ENCODE measurements at places on chromosomes 4 and X.

- no peak for DNase-seq
Measured at GRCh38 chr4:185878633-185879032, 66.6 kb upstream of the SORBS2 start.

GRCh38 chr4:80926891-80927290 is 103.6 kb upstream of the BMP3 start:
- DNase-seq = no peak

DNA sequence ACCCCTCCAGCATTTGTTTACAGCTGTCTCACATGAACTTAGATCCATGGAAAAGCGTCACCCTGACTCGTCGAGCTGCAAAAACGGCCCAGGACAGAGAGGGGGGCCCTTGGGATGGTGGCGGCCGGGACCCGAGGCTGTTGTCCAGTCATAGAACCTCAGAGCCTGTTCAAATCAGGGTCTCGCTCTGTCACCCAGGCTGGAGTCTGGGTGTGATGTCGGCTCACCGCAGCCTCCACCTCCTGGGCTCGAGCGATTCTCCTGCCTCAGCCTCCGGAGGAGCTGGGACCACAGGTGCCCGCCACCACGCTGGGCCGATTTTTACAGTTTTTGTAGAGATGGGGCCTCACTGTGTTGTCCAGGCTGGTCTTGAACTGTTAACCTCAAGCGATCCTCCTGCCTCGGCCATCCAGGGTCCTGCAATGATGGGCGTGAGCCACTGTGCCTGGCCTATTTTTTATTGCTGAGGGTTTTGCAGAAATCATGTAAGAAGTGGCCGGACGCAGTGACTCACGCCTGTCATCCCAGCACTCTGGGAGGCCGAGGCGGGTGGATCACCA is 42.6 kb upstream of the PPP2R3B start:
- DNase-seq = no peak

GRCh38 chr4:67465763-67466052 is 79.6 kb downstream of the CENPC start:
- DNase-seq = no peak

GRCh38 chr4:56080384-56080783 is 131.6 kb downstream of the CEP135 start:
- DNase-seq = no peak
